NCI-H1092 treated with DMSO at 0.1 percent for 48 hours (cell line): ENCODE measurements at places on chromosomes 1 and 21.

- DNase-seq = no peak
Measured at GRCh38 chr1:17569200-17570139, 30.0 kb downstream of the ARHGEF10L start.

- DNase-seq = no peak
Measured at GRCh38 chr1:225866061-225866837, 15.9 kb downstream of the TMEM63A start.

- no peak for DNase-seq
Measured at GRCh38 chr1:200480964-200481363, 71.1 kb upstream of the ZNF281 start.

DNA sequence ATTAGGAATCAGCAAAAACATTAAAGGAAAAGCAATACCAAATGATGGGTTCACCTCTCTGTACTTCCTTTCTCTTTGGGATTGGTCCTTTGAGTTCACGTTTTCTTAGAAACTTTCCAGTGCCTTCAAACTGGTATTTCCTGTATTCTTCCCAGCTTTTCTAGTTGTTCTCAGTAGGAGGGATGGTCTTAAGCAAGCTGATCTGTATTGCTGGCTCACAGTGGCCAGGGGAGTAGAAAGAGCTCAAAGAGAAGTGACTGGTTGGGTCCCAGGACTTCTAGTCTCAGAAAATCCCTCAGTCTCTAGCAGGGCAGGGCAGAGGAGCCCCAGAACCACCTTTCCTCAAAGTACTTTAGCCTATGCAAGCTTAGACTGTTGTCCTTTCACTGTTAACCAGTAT, 10.1 kb upstream of the USP24 start:
- DNase-seq = no peak

DNA sequence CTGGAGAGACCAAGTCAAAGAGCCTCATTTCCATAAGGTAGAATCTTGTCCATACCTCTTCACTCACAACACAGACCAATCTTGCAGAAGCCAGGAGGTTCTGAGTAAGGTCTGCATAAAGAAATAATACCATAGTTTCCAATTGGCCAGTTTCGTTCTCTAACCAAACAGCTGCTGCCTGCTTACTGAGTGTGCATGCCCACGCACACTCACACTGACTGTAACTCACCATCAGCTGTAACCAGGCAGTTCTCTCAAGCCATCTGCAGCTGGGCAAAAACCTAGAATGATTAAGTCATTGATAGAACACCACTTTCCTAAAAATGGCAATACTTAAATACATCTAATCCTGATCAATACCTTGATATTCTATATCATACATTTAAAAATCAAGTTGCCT, 106.6 kb upstream of the VAV3 start:
- no peak for DNase-seq

DNA sequence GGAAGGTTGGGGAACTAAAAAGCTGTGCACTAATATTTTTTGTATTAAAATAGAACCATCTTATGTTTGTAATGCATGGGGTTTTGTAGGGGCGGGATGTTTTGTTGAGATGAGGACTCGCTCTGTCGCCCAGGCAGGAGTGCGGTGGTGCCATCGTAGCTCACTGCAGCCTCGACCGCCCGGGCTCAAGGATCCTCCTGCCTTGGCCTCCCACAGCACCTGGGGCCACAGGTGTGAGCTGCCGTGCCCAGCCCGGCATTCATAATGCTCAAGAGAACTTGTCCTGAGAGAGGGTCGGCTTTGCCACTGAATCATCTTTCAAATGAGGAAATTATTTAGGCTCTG, 3.0 kb upstream of the C1orf159 start:
- no peak for DNase-seq

- DNase-seq = no peak
Measured at GRCh38 chr1:185834371-185834905, 100.2 kb downstream of the HMCN1 start.

DNA sequence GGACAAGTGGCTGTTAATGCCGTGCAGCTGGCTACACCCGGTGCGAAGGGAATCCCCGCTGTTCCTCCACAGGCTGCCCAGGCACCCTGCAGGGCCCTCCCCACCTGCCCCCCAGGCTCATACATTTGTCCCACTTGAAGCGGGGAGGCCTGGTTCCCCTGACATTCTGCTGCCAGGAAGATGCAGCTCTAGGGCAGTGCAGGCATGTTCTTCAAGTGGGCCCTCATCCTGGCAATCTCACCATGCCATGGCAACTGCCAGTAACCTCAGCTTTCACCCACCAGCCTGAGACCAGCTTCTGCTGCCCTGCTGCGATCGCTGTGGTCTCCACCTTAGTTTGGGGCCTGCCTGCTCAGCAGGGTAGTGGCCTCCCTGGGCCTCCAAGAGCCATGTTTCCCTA, 151.9 kb upstream of the COL6A1 start:
- no peak for DNase-seq

GRCh38 chr1:47587891-47588582, 150.2 kb downstream of the FOXD2 start:
- no peak for DNase-seq

DNA sequence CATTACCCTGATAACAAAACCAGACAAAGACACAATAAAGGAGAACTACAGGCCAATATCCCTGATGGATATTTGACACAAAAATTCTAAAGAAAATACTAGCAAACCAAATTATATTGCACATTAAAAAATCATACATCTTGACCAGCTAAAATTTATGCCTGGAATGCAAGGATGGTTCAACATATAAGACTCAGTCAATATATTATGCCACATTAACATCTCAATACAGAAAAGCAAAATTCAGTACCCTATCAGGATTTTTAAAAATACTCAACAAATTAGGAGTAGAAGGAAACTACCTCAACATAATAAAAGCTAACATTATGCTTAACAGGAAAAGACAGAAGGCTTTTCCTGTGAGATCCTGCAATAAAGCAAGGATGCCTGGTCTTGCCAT, 177.1 kb downstream of the MAGI3 start:
- no peak for DNase-seq
